Heart right ventricle (tissue), 16 donors: ENCODE measurements at places on chromosomes 13 and 19. TPM values are rescaled to one million over a fixed set of nuclear protein-coding genes. Genes with fewer than 3 reads are reported as not detected.

DNA sequence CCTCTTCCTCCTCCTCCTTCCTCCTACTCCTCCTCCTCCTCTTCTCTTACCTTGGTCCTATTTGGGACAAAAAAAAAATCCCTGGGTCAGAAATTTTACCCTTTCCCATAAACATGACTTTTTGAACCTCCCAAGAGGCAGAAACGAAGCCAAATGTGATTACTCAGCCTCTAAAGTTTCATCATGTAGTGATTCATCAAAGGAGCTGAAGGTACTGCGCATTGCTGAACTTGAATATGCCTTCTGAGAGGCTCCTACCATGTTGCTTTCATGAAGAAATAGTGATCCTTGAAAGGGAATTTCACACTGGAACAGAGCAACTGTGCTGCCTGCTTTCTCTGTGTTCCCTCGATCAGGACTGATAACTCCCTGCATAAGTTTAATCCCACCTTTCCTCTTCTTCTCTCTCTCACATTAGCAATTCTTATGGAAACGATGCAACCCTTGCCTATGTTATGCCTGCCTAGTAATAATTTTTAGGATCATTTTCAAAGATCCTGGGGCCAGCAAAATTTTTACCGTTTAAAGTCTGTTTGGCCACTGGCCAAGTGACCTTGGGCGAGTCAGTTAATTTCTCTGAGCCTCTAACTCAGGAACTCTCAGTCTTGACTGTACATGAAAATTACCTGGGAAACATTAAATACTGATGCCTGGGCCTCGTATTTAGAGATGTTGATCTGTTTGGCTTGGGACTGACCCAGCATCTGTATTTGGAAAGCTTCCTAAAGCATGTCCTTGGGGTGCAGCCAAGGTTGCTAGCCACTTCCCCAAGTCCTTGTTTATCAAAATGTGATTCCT lies 149.5 kb downstream of the DCT start:
- DNase-seq, result no peak

TINCR gene
- total RNA-seq, result 0.28 TPM

DNA sequence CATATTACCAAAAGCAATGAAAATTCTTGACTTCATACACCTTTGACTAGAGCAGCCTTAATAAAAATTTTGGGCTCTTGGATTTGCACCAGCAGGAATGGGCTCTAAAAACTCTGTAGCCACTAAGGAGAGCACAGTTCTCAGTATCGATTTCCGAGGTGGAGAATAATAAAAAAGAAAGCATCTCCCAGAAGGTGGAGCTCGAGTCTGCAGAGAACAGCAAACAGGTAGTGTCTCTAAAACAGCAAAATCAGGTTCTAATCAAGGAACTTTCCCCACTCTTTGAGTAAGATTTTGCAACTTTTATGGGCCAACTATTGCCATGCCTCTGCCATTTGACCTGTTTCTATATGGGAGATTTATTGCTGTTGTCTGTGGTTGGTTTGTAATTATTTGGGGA lies 258.7 kb upstream of the GPC6 start:
- DNase-seq, result no peak

CEACAM7 gene
- total RNA-seq, result not detected

DNA sequence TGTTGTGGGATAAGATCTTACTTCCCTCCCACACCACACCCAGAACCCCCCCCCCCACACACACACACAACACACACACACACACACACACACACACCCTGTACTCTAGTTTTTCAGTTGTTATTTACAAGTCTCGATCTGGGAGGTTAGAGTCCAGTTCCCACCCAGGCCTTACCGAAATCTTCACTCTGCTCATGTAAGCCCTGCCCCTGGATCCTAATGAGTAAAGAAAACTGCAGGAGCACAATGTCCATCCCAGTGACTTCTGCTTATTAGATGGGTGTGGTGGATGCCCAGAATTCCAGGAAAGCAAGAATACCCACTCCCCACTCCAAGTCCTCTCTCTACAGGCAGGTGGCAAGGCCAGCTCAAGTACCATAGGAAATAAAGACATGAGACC lies 23.0 kb downstream of the STARD13 start:
- DNase-seq, result no peak

DNA sequence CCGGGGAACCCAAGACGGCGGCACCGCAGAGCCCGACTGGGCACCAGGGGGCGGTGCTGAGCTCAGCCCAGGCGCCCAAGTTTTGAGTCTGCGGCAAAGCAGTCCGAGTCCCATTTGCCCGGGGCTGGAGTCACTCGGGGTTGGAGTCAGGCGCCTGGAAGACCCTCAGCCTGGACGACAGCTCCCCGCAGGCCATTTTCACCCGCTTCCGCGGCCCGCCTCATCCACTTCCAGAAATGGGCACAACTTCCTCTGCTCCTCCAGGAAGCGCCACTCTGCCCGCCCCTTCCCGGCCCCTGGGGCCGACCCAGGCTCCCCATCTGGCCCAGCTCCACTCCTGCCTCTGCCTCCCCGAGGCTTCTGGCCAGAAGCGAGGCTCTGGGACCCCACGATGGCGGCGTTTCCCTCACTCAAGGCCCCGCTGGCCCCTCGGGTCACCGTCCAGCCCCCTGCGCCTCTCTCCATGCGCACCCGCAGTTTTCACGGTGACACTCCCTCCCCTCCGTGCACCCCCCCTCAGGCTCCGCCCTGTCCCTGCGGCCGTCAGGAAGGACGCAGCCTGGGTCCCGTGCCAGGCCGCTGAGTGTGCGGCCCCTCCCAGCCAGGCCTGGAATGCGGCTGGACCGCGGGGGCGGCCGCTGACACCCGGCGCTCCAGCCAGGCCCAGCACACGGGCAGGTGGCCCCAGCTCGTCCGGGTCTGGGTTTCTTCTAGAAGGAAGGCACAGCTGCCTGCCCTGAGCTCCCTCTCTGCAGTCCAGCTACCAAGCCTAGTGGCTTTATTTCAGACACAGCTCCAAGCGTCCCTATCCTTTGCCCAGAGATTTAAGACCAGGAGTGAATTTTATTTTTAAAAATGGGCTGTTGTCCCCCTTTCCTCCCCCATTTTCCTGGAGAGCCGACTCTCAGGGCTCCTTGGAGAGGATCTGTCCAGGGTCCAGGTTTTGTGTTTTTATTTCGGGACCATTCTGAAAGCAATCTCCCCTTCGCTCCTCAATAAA lies 4.7 kb downstream of the SERTAD1 start:
- DNase-seq, result peak; percentile 95

GRCh38 chr13:65725006-65725405 lies 1505.1 kb downstream of the PCDH9 start:
- DNase-seq, result no peak

DNA sequence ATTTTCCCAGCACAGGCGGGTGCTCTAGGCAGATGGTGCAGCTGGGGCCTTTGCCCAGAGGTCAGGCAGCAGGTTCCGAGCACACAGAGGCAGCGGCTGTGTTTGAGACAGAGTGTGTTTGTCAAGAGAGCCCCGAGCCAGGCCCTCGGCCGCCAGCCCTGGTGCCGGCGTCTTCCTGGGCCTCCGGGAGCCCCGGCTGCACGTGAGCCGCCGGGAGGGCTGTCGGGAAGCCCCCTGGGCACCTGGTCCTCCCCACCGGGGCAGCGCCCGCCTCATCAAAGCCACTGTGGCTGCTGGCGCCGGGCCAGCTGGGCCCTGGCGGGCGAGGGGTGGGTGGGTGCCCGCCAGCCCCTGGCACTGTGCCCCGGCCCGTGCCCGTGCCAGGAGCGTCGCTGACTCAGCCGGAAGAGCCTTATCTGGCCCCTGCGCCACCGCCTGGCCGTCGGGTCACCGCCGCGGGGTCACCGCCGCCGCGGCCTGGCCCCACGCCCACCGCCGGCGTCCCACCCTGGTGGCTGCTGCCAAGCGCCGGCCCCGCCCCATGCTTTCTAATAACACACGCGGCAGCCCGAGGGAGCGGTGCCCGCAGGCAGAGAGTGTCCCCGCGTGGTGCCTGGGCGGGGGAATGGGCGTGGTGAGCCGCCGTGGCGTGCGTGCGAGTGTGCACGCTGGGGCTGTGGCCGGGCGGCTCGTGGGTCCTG lies 14.9 kb downstream of the ARID3A start:
- peak; percentile 74 for DNase-seq

PLVAP gene
- total RNA-seq, result 11.9 TPM

LIG4 gene
- total RNA-seq, result 9.2 TPM
